ENCODE measurements at places on chromosomes 16 and 17.
A peak's percentile ranks its signal among the peaks of the same experiment; 100 is the strongest.

DNA sequence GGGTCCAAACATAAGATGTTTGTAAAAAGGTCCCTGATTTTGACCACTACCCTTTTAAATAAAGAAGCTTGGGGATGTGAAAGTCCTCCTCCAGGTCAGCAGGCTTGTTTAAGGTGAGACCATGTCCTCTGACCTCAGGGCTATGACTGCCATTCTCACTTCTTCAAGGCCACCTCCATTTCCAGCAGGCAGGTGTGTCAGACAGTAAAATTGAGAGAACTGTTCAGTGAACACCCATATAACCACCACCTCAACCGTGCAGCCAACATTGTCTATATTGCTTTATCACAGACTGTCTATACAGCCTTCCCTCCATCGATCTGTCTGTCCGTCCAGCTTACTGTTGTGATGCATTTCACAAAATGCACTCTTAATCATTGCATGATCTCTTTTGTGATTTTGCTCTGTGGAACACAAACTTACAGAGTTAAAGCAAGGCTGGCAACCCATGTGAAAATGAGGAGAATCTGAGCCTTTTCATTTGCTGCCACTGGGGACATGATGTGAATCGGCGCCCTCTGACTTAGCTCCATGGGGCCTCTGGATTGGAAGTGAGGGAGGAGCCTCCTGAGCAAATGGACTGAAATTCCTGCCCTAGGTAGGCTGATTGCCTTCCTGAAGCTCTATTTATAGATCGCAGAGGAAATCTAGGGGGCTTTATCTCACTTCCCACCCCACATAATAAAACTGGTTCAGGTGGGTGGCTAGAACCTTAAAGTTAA is 53.8 kb downstream of the ZNRF1 start:
- no peak for DNase-seq

DNA sequence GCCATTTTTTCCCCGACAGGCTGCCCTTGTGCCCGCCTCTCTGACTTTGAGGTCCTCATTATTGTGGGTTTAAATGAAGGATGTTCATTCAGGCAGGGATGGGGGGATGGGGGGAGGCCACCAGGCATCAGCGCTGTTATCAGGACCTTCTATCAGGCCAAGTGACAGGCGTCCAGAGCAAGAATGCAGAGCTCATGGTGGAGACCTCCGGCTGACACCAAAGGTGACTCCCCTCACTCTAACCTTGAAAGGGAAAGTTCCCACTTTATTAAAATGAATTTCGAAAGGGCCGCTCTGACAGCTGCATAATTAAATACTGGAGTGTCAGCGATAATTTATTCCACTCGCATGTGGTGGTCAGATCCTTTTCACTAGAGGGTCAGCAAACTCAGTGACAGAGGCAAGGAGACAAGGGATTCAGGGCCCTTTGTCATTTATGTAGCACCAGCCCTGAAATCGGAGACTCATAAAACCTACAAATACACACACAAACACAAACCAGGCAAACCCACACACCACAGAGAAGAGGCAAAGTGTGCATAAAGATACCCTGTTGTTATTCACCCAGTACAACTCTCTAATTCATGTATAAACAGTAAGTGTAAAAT is 436.0 kb downstream of the MAF start:
- no peak for DNase-seq

DNA sequence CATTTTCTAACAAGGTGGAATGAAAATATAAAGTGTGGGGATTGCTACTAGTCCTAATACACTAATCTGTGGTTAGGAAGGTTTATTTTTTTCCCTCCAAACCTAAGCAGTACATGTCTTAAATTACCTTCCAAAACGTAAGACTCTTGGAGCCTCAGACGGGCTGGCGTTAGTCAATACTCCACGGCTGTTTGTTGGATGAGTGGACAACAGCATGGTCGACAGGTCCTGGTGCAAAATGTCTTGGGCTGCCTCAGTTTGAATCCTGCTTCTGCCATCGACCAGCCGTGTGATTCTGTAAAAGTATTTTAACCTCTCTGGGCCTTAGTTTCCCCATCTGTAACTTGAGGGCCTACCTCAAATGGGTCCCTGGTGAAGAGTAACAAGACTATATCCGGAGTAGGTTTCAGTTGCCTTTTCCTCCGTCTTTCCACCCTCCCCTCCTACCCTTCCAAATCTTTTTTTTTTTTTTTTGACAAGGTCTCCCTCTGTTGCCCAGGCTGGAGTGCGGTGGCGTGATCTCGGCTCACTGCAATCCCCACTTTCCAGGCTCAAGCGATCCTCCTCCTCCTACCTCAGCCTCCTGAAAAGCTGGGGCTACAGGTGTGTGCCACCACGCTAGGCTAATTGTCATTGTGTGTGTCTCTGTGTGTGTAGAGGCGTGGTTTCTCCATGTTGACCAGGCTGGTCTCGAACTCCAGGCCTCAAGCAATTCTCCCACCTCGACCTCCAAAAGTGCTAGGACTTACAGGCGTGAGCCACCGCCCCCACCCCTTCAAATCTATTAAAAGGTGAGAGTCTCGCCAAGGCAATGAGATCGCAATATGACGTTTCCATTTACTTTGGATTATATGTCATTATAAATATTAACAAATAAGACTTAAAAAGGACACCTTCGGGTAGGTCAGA is 5.8 kb downstream of the SCGB1C2 start:
- DNase-seq, result peak; percentile 3

DNA sequence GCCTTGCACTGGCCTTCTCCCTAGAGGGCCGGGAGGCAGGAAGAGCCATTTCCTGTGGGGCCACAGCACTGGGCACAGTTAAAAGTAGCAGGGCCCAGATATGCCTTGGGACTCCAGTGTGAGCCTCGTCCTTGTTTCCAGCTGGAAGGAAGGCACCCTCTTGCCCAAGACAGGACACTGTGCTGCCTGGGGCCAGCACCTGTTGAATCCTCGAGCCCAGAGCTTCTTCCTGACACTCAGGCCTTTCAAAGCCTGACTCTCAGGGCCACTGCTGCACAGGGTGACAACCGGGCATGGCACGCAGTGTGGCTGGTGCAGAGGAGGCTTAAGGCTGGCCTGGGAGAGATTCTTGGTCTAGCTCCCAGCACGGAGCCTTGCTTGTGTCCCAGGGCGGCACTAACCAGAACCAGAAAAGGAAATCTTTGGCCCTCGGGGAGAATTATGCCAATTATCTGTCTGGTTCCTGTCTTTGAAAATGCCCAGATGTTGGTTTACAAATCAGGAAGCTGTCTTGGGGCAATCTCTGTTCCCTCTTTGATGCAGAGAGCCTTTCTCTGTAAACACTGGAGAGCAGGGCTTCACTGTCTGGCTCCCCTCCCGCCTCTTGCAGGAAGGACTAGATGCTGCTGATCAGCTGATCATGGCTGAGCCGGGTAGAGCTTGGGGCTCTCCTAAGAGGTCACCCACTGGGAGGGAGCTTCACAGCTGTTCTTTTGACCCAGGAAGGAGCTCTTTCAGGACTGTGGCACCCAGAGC is 11.1 kb downstream of the LDHD start:
- DNase-seq, result peak; percentile 82

- DNase-seq, result no peak
These were observed 97.6 kb upstream of the NOL11 start for GRCh38 chr17:67620088-67620487.
